Fibroblast of villous mesenchyme (primary cell): ENCODE measurements at places on chromosomes 4 and X.
A peak's percentile ranks its signal among the peaks of the same experiment; 100 is the strongest.

DNA sequence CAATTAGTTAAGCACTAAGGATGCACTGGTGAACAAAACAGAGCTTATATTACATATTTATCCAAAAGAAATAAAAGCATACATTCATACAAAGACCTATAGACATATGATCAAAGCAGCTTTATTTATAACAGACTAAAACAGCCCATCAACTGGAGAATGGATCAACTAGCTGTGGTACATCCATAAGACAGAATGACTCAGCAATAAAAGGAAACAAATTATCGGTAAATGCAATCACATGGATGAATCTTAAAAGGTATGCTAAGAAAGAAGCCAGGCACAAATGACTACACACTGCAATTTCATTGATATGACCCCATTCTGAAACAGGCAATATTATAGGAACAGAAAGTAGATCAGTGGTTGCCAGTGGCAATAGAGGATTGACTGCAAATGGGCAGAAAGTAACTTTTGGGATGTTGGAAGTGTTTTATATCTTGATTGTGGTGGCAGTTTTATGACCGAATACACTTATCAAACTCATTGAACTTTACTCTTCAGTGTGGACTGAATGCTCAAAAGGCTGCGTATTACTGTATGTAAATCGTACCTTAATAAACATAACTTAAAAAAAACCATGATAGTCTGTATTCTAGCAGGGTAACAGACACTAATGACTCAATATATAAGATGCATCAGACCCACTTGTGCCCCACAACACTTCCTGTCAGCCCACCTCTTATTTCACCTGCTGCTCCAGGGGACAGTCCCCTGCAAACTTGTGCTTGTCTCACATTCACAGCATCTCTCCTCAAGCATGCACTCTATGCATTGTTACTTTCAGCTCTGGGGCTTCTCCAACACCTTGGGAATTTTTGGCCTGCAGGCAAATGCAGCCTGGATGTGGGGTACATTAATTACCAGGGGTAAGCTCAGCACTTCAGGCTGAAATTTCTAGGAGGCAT, 59.1 kb downstream of the MID1IP1 start:
- no peak for DNase-seq

- DNase-seq, result peak; percentile 33
These were observed 25.1 kb upstream of the MXD4 start for GRCh38 chr4:2286904-2287593.

GRCh38 chr4:22072726-22073125, 124.2 kb upstream of the KCNIP4 start:
- no peak for DNase-seq

- DNase-seq, result no peak
These were observed 301.6 kb downstream of the NAF1 start for GRCh38 chr4:162865102-162865501.

DNA sequence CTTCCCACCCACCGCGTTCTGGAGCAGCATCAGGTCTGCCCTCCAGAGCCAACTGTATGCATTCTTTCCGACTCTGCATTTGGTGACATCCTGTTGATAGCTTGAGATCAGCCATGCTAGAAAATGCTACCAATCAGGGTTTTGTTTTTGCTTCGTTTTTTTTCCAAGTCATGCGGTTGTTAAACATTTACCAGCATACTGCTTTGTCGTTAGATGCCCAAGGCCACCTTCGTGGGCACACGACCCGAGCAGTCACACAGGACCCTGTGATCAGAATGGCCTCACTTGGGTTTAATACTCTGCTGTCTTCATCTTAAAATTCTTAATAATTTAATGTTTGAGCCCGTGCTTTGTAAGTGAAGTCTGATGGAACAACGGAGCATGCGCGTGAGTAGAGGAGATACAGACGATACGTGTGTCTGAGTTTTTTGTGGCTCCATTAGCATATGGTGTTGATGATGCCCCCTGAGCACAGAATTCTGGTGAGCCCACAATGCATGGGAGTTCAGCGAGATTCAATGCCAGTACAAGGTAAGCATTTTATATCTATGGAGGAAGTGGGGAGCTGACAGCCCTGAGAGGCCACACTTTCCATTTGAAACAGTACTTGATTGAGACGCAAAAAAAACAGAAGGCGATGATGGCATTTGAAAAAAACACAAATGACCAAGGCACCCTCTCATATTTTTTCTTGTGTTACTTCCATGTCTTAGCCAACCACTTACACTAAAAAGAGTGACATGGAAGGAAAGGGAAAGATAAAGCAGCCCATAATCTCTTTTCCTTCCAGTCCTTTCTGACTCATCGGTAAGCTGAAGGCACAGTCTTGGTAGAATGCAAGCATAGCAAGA, 323.6 kb downstream of the BCOR start:
- DNase-seq, result peak; percentile 64

GRCh38 chr4:67891645-67892044, 7.8 kb upstream of the TMPRSS11D start:
- DNase-seq, result no peak

- DNase-seq, result no peak
These were observed 50.1 kb upstream of the PJA1 start for GRCh38 chrX:69215161-69215875.

GRCh38 chr4:8594097-8595038, 1.8 kb downstream of the CPZ start:
- peak; percentile 85 for DNase-seq
